ENCODE measurements at places on chromosomes 2 and 18. TPM values are rescaled to one million over a fixed set of nuclear protein-coding genes. Genes with fewer than 3 reads are reported as not detected.

Gene ADAM23
- total RNA-seq = 3.7 TPM

Gene GKN2
- not detected for total RNA-seq

Gene CCDC178
- total RNA-seq = not detected

Gene FEV
- total RNA-seq = not detected

Gene IL1R1
- total RNA-seq = 61.8 TPM

Gene LCLAT1
- 13.6 TPM for total RNA-seq
